ENCODE measurements at places on chromosomes 3 and 15. TPM values are rescaled to one million over a fixed set of nuclear protein-coding genes. Genes with fewer than 3 reads are reported as not detected.

GRCh38 chr3:63927422-63928280 lies 15.5 kb upstream of the SCAANT1 start:
- no peak for DNase-seq

GRCh38 chr3:87276484-87276883 lies at the start of gene POU1F1:
POU1F1 (minus strand) TSS chr3:87276584; CDS start chr3:87276462, 122 bp downstream.
- DNase-seq, result no peak

DNA sequence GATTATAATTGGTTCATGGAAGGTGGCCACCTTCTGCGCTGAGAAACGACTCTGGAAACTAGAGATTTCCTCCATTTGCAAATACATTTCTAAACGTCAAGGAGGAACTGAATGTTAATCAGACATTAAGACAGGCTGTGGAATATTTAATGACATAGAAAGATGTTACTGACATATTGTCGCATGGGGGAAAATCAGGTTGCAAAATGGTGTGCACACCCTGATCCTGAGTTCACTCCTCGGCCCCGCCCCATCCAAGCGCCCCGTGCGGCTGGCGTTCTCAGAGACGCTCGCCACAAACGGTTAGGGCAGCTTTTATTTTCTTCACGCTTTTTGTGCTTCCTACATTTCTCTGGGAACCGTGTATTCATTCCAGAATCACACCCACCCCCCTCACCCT lies 10.7 kb downstream of the H1-8 start:
- no peak for DNase-seq

- DNase-seq, result no peak
These were observed 32.1 kb upstream of the RFTN1 start for GRCh38 chr3:16545413-16546185.

GRCh38 chr3:145518639-145519038 lies 642.3 kb downstream of the PLOD2 start:
- DNase-seq, result peak; percentile 28

DNA sequence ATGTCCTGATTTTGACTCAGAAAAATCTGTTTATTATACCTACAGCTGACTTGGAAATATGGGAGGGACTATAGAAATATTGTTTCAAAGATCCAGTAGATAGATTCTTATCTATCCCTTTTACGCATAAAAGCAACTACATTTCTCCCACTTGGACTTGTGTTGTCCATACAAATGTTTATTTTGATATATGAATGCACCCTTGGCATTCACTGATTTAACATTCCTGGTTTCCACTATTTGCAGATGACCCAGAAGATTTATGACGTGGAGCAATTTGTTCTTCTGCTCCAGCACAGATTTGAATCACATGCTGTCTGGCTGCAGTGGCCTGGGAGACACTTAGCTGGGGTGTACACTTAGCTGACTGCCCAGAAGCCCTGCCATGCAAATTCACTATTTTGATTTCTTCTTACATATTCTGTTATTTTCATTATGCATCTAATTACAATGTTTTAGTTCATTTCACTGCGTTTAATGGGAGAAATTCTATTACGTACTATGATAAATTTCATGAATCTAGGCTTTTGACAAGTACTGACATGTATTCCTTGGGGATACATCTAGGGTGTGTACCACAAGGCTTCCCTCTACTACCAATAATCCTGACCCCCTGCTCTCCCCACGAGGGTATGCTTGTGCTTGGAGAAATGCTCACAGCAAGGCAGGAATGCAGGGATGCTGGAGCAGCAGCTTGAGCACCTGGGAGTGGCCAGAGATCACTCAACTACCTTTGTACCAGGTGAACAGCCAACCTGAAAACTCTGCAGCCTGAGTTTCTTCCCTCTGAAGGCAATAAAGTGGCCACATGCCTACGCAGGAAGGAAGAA lies 223.6 kb upstream of the TBL1XR1 start:
- DNase-seq, result peak; percentile 32

PIGZ gene
- 11.1 TPM for total RNA-seq

LMLN gene
- total RNA-seq, result 2.6 TPM

PLSCR5 gene
- total RNA-seq, result 0.60 TPM

- DNase-seq, result no peak
These were observed 53.5 kb downstream of the TBC1D2B start for GRCh38 chr15:78023865-78024518.

DNA sequence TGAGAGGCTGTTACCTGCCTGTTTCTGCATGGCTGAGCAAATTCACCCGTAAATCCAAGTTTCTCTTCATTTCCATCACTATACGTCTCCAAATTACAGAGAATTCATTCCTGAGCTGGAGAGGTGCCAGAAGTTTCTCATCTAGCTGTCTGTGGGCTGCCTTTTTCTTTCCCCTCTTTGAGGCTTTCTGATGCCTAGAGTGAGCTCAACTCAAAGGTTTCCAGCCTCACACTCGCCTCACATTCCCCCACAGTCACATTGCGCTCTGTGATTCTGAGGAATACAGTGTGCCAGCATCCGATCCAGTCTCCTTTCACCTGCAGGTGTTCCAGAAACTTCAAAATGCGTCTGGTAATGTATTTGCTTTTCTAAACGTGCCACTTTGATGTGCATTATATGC lies 267.2 kb downstream of the MFSD1 start:
- DNase-seq, result no peak

DNA sequence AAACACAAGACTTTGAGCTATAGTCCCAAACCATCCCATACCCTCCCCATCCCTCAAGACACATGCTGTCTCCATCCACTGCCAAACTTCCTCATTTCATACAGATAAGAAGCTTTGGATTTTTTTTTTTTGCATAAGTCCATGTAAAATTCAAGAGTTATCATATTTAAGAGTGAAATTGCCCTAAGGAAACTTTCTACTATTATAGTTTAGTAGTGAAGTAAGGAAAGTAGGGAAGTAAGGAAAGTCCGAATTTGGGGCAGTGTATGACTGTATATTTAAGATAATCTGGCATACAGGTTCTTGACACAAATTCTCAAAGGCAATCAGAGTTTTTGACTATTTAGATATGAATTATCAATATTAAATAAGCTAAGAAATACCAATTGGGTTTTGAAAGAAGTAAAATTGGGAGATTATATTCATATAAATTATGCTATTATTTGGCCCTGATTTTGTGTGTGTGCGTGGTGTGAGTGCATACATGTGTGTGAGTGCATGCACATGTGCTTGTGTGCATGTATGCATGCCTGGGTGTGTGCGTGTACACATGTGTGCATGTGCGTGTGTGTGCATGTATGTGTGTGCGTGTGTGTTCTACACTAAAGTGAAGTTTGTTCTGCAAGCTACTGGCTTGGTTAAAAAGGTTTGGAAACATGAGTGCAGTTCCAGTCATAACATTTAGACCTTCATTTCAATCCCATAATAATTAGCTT lies 83.6 kb upstream of the MBNL1 start:
- no peak for DNase-seq

GRCh38 chr15:46307746-46308145 lies 672.9 kb downstream of the SQOR start:
- no peak for DNase-seq

GRCh38 chr3:52328536-52329080 lies 12.5 kb downstream of the DNAH1 start:
- no peak for DNase-seq

LOXL1 gene
- 35.6 TPM for total RNA-seq

GRCh38 chr3:29758434-29759322 lies 477.8 kb downstream of the RBMS3 start:
- DNase-seq, result no peak

GRCh38 chr15:60804986-60805949 lies 326.3 kb upstream of the ICE2 start:
- no peak for DNase-seq

DNA sequence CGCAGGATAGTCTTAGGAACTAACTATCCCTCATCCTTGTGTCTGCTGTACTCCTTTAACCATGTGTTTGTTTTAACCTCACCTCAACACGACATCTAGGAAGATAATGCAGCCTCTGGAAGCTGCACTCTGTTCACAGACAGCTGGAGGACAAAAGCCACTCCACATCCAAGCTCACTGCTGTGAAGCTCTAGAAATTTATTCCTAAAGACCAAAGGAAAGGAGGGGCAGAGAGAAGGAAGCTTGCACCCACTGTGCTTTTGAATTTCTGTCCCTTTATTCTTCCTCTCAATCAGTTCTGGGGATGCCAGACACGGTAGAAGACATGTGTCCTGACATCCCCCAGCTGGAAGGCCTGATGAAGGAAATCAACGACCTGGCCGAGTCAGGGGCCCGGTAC lies 182.9 kb upstream of the CHRM5 start:
- no peak for DNase-seq

- no peak for DNase-seq
These were observed 45.2 kb upstream of the HES1 start for GRCh38 chr3:194090716-194091115.

IL17RD gene
- total RNA-seq, result 6.2 TPM

AHSG gene
- 559 TPM for total RNA-seq

C3orf22 gene
- not detected for total RNA-seq

DNA sequence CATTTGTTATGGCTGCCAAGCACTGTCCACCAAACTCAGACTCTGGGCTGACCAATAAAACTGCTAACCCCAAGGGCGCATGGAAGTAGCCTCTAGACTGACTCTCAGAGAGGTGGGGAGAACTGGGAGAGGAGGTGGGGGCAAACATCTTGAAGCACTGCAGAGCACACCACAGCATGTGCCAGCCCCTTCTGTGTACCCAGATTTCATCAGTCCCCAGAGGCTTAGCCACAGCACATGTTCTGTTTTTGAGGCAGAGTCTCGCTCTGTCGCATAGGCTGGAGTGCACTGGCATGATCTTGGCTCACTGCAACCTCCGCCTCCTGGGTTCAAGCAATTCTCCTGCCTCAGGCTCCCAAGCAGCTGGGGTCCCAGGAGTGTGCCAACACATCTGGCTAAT lies 119.5 kb upstream of the SPATA12 start:
- DNase-seq, result no peak

TMEM212 gene
- not detected for total RNA-seq

DNA sequence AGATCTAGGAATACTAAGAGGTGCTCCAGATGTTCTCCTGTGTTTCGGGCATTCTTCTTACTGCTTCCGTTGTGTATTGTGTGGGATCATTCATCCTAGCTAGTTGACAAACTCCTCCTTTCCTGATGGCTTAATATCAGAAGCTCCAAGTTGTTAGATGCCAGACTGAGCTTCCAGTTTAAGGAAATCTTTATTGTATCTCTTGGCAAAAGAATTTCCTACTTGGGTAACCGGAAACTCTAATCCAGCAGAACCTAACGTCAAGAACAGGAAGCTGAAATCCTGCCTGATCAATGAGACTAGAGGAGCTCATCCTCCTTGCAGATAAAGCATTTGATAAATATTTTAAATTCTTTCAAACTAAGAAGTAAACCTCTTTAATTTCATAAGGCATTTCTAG lies 27.7 kb upstream of the MYH15 start:
- DNase-seq, result no peak

RARB gene
- total RNA-seq, result 30.7 TPM
